RCC 7860 (cell line): ENCODE measurements at places on chromosomes 13 and 19.

- no peak for DNase-seq
These were observed 21.0 kb upstream of the CD33 start for GRCh38 chr19:51203916-51204315.

DNA sequence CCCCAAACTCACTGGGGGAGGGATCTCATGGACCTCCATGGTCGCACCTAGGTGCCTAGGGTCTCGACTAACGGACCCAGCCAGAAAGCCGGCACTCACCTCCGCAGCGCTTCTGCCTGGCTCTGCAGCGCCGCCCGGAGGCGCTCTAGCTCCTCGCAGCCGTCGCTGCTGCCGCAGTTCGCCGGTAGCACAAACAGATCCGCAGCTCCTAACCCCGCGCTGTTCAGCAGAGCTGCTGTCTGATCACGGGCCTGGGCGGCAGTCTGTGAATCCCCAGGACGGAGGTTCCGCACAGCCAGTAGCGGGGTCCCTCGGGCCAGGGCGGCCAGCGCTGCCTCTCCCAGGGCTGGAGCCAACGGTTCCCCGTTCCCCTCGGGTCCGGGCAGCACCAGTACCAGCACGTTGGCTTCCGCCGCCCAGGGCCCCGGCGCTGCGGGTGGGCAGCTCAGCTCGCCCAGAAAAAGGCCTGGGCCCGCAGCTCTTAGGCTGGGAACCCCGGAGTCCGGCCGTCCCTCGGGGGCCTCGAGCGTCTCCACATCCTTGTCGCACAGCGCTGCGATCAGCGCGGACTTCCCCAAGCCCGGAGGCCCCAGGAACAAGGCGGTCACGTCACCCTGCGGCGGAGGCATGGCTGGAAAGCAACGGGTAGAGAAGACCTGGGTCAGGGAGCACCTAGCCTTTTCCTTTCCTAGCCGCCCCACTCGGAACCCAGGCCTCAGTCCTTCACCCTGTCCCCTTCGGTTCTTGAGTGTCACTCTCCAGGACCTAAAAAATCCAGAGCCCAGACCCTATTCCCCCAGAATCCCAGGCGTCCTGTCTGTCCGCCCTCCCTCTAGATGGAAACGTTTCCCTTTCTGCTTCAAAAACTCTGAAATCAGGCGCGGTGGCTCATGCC is 977 bp downstream of the IRGQ start:
- peak; percentile 38 for DNase-seq

GRCh38 chr13:76523740-76524340 is 362.4 kb downstream of the KCTD12 start:
- DNase-seq = no peak

GRCh38 chr13:28575200-28575599 is 80.3 kb upstream of the FLT1 start:
- DNase-seq = no peak

DNA sequence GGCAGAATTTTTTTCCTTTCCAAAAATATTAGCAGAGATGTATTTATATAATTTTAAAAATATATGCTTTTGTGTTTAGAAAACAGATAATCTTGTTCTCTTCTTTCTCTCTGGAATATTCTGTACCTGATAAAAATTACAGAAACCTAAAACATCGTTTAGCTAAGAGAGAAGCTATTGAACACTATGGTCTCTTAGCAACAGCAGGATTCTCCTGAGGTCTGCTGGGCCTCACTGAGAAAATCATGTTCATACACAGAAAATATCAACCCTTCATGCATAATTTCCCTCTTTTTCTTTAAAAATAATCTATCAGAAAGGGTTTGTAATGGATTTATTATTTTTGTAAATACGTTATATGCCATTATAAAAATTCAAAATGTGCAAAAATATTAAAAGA is 242.2 kb downstream of the DCLK1 start:
- no peak for DNase-seq

- no peak for DNase-seq
These were observed 10.8 kb downstream of the JOSD2 start for GRCh38 chr19:50500060-50500752.

DNA sequence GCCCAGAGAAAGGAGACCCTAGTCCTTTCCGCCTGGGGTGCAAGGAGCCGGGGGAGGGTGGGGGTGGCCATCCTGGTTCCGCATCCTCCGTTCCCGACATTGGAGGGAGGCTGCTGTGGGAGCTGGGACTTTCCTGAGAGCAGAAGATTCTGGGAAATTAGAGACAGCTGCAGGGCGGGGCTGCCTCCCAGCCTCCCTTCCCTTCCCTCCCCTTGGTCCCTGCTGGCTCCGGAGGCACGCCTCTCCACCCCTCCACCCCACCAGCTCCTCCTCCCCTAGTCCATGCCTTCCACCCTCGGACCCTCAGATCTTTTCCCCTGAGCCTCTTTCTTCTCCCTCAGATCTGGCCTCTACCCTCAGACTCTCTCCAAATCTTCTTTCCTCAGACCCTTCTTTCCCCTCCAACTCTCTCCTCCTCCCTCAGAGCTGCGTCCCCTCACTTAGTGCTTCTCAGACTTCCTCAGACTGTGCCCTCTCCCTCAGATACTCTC is 3.1 kb upstream of the BCL3 start:
- DNase-seq = peak; percentile 53

DNA sequence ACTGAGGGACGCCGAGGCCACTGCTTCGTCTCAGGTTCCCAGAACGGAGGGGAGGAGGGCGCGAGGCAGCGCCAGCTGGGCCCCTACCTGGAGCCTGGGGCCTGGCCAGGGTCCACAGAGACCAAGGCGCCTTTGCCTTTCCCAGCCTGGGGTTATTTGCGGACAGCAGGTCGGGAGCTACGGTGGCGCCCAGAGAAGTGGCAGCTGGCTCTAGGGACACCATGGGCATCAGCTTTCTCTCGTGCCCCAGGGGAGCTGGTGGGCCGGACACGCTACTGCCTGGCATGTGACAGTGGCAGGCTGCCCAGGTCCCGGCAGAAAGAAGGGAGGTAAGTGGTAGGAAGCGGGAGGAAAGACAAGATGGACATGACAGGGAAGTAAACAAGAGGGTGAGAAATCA is 19.0 kb downstream of the AKT2 start:
- DNase-seq = no peak
